ENCODE measurements at places on chromosomes 2 and 18.
A peak's percentile ranks its signal among the peaks of the same experiment; 100 is the strongest.

- peak; percentile 34 for DNase-seq
Measured at GRCh38 chr2:33321236-33321771, 155.1 kb upstream of the RASGRP3 start.

GRCh38 chr2:201852462-201852861, 46.1 kb downstream of the CDK15 start:
- DNase-seq, result no peak

DNA sequence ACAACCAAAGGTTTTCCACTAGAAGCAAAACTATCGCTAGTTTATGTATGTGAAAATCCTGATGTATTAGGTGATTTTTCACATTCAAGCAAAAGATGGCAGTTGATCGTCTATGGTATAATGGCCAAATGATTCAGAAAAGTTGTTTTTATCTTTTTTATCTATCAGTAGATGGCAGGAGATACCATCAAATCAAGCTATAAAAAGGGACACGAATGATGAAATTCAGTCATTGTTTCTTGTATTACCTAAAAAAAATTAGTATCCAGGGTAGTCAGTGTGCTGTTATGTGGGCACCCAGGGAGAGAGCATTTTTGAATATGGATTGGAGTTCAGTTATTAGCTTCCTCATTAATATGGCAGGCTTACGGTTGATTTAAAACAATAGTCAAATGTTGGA, 22.9 kb upstream of the CAVIN2 start:
- DNase-seq, result no peak

GRCh38 chr18:39313992-39314391, 1748.4 kb upstream of the CELF4 start:
- DNase-seq, result no peak

GRCh38 chr2:181318504-181319280, 138.5 kb upstream of the ITGA4 start:
- no peak for DNase-seq

GRCh38 chr18:74608681-74609080, 11.0 kb downstream of the ZNF407 start:
- DNase-seq, result no peak

DNA sequence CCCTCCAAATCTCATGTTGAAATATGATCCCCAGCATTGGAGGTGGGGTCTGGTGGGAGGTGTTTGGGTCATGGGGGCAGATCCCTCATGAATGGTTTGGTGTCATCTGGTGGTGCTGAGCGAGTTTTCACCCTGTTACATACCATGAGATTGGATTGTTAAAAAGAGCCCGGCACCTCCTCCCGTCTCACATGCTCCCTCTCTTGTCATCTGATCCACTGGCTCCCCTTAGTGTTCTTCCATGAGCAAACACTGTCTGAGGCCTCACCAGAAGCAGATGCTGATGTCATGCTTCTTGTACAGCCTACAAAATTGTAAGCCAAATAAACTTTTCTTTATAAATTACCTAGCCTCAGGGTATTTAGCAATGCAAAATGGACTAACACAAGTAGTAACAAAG, 405.0 kb upstream of the SLC39A10 start:
- DNase-seq, result no peak

GRCh38 chr2:10811517-10811916, 1.1 kb downstream of the PDIA6 start:
- peak; percentile 35 for DNase-seq

GRCh38 chr2:219453671-219454590, 19.3 kb downstream of the SPEG start:
- peak; percentile 54 for DNase-seq

- DNase-seq, result no peak
Measured at GRCh38 chr18:29163596-29163995, 986.7 kb upstream of the CDH2 start.

GRCh38 chr2:36013064-36013463, 342.5 kb upstream of the CRIM1 start:
- DNase-seq, result peak; percentile 17

GRCh38 chr2:73703675-73704074, 33.5 kb downstream of the TPRKB start:
- no peak for DNase-seq

GRCh38 chr2:46471-47345, at the start of gene FAM110C:
TSS of gene FAM110C (minus strand) at chr2:46505. CDS start at chr2:46385, 120 bp downstream.
- DNase-seq, result peak; percentile 70

DNA sequence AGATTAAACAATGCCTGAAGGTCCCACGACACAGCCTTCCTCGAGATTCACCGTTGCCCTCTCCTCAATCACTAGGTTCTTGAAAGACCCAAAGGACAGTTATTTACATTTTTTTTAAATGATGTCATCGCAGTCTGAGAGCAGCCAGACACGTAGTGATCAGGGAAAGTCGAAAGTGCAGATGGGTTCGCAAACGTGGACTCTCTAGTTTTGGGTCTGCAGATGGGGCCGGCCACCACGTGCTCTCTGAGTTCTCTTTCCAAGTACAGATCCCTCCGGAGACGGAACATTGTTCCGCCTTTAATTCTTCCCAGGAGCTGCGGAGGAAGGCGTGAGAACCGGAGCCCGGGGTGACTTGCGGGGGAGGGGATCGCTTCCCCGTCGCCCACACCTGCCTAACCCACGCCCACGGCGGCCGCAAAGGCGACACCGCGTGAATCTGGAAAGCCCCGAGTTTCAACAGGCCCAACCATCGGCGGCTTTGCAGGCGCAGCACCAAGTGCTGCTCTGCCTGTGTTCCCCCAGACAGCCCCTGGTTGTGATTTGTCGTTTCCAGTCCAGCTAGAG, 54.3 kb downstream of the PKDCC start:
- DNase-seq, result peak; percentile 87

DNA sequence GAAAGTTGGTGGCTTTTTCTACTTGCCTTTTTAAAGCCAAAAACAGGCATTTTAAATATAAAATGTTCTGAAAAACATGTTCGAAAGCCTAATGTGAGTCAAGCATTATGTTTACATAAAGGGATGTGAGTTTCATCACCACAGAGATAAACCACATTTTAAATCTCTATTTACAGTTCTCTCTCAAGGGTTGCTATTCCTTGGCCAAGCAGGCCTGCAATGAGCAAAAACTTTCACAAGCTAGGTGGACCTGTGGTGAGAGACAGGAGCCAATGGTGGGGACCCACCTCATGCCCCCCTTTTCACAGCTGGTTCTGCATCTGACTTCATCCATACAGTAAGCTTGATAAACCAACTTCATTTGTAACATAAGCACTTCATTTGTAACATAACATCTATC, 65.1 kb downstream of the CUL3 start:
- no peak for DNase-seq

GRCh38 chr2:119255760-119256581, 32.3 kb downstream of the STEAP3 start:
- DNase-seq, result peak; percentile 48

- no peak for DNase-seq
Measured at GRCh38 chr2:217040099-217040498, 180.2 kb upstream of the TNP1 start.

- DNase-seq, result no peak
Measured at GRCh38 chr2:30664761-30665358, 142.4 kb downstream of the CAPN13 start.

- DNase-seq, result no peak
Measured at GRCh38 chr2:233459426-233459825, 105.1 kb downstream of the DGKD start.

DNA sequence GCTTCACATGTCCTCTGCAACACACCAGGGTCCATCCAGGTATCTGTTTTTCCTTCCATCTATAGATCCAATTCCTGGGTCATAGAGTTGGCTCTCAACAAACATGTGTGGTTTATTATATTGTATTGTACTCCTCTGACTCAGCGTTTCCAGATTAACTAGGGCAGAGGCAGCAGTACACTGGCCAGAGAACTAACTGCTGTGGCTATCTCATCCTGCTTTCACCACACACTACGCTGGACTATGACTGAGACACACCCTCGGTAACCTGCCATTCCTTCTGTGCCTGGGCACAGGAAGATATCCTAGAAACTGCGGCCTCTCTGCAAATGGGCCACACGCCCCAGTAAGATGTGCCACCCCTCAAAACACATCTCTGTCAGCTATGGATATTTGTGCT, 159.8 kb upstream of the STK17B start:
- DNase-seq, result no peak

- no peak for DNase-seq
Measured at GRCh38 chr2:233063269-233063975, 3.3 kb downstream of the INPP5D start.
